Stimulated activated CD8-positive, alpha-beta memory T cell treated with anti-CD3 and anti-CD28 coated beads, Interleukin-4, amount 100 ng/mL, for 24 hours (primary cell): ENCODE measurements at places on chromosomes 2 and 18.

- DNase-seq = no peak
Measured at GRCh38 chr18:49994410-49994809, 181.1 kb upstream of the ACAA2 start.

DNA sequence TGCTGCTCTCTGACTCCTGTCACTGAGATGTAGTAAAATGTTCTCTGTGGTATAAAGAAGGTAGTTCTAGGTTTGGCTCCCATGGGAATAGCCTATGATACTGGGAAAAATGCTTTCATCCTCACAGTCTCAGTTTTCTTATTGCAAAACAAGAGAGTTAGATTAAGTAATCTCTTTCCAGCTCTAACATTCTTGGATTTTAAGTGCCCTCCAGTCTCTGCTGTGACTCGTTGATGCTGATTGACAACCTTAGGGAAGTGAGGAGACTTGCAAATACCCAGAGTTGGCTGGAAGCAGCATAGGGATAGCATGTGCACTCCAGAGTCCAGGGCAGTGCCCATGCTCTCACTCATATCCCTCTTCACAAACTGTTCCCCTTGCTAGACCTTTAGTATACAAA is 534.9 kb downstream of the SLC4A3 start:
- DNase-seq = no peak

DNA sequence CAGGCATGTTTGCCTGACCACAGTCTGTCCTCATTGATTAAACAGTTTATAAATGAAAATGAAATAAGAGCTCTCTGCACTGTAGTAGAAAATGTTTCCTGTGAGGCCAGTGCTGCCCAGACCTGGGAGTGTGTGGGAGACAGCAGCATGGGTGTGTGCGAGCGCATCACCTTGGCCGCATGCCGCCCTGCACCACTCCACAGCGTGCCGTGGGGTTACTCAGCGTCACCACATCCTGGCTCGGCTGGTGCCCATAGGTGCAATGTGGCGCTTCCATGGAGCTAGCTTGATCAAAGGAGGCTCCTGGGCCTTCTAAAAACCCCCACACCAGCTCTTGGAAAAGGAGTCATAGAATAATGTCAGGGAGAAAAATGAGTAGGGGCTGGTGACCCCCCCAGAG is 76.0 kb upstream of the EPC2 start:
- DNase-seq = no peak

- peak; percentile 13 for DNase-seq
Measured at GRCh38 chr18:49728542-49728941, 84.8 kb downstream of the ACAA2 start.

DNA sequence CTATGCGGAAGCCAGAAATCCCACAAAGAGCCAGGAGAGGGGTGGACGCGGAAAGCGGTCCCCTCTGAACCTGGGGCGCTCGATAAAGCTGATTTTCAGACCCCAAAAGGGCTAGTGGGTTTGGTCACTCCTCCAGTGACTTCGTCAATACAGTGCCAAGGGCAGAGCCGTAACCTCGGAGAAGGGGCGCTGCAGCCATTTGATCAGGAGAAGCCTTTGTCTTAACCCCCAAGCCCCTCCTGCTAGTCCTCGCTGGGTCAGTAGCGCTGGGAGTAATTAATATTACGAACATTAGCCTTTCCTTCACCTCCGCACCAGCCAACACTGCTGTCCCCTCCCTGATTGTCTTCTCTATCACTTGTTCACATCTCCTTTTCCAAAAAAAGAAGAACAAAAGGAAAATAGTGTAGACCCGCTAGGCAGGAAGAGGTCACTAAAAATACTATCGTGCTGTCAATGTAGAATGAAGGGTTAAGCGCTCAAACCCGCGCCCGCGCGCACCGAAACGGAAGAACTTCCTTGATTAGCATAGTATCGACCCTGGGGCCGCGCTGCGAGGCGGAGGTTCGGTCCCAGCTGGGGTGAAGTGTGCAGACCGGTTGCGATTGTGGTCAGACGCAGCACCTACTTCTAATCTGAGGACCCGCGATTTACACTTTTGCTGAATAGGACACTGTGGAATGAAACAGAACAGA is 63.2 kb upstream of the MAPRE2 start:
- peak; percentile 58 for DNase-seq

DNA sequence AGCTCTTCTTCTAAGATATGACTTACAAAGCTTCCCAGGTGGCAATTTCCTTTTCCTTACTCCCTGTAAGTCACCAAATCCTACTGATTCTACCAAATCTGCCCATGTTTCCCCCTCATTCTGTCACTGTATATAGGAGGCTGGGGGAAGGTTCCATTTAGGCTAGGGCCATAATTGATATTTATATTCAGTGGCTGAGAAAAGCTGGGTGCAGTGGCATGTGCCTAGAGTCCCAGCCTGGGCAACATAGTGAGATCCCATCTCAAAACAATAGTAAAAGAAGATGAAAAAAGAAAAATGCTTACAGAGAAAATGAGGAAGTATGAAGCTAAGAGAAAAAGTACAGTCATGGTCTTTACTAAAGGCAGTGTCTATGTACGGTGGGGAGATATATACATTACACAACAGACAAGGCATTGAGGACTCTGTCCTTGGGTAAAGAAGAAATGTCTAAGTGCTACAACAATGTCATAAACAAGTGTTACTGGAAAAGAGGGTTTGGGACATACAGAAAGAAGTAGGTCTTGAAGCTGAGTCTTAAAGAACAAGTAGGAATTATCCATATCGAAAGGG is 4.8 kb downstream of the CWC22 start:
- DNase-seq = no peak

GRCh38 chr18:8741532-8741931 is 36.2 kb downstream of the MTCL1 start:
- DNase-seq = no peak

DNA sequence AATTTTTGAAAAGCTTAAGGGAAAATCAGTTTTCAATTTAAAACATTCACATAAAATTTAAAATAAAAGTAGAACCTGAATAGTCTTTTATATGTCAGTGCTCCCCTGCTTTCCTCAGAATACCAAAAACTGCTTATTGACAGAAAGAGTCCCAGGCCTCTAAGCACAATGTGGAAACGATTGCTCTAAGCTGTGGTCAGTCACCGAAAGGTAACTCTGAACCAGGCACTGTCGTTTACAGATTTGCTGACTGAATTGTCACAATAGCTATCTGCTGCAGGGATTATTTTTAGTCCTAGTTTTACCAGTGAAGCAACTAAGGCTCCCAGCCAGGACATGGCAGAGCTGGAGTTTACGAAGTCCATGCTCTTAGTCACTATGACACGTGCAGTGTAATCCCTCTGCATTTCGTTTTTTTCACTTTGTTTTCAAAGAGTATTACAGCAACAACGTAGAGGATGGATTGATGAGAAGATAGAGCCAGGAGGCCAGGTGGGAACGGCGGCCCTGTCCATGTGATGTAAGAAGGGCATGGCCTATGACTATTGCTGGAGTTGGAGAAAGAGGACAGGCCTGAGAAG is 28.1 kb upstream of the TMEM247 start:
- DNase-seq = no peak

- no peak for DNase-seq
Measured at GRCh38 chr2:218780851-218781690, 876 bp upstream of the CYP27A1 start.
